ENCODE measurements at places on chromosomes 13 and 19. TPM values are rescaled to one million over a fixed set of nuclear protein-coding genes. Genes with fewer than 3 reads are reported as not detected.

Gene LILRA2
- not detected for total RNA-seq

Gene SIGLEC8
- total RNA-seq: 0.09 TPM

Gene KIR3DL1
- not detected for total RNA-seq

Gene SHISA7
- total RNA-seq: not detected

DNA sequence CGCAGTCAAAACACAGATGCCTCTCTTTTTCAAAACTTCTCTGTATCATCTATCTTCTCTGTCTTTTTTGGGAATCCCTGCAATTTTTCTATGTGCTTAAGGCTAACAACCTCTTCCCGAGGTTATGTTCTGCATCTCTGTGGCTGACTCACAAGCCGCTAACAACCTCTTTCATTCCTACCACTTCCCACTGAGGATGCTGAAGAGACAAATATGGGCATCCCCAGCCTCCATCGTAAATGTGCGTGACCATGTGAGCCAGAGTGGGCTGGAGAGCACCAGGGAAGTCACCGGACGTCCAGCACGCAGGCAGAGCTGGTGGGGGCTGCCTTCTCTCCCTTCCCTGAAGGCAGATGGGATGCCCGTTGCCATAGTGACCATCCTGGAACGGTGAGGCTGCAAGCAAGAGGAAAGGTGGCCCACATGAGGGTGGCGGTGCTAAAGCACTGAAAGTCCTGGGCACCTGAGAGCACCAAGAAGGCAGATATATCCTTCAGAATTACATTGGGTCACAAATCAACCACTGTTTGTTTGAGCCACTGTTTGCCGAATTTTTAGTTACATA lies 122.8 kb downstream of the SHISA2 start:
- H3K27ac ChIP-seq: no peak overlapping the region
- H3K27me3 ChIP-seq: peaks cover 9% of the 10 kb centered on the region
- no peak overlapping the region for H3K4me3 ChIP-seq
- H3K4me1 ChIP-seq: no peaks in the 10 kb centered on the region

DNA sequence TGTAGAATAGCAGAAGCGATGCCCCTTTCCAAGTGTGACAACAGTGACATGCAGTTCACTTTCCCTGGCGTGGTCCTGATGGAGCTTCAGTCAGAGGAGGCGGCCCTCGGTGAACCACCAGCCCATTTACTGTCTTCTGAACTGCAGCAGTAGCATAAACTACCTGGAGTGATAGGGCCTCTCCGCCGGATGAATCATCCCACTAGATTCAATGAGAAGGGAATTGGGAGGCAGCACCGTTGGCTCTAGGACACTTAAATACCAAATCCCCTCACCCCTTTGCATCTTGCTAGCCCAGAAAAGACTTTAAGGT lies 112.8 kb upstream of the GPR12 start:
- no peak overlapping the region for H3K4me3 ChIP-seq
- no peaks in the 10 kb centered on the region for H3K4me1 ChIP-seq
- no peaks in the 10 kb centered on the region for H3K36me3 ChIP-seq
- H3K27me3 ChIP-seq: peaks cover 1% of the 10 kb centered on the region
- no peak for DNase-seq

DNA sequence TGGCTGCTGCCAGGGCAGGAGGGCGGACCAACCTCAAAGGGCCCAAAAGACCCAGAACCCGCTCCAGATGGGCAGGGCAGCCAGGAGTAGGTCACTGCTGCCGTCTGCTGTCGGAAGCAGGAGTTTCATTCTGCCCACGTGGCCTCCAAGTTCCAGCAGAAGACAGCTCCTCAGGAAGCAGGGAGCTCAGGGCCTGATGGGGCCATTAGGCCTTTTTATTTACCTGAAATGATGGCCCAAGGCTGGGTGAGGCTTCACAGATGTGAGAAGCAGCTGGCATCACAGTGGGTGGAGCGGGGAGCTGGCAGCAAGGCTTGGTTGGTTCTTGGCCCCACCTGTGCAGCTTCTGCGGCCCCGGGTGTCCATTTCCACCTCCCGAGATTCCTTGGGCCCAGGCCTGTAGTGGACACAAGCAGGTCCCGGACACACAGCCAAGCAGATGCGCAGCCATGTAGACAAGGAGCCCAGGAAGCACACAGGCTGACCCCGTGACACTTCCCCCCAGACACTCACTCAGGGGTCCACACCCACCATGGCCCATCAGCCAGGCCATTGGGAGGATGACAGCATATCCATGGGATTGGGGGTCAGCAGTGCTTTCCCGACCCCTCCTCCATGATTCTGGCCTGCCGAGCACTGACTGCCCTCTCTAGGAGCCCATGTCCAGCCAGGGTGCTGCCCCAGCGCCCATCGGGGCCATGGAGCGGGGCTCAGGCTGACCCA lies 26.4 kb downstream of the C13orf46 start:
- no peaks in the 10 kb centered on the region for H3K4me1 ChIP-seq
- H3K4me3 ChIP-seq: no peak overlapping the region
- DNase-seq: no peak
- H3K36me3 ChIP-seq: no peaks in the 10 kb centered on the region
- H3K27me3 ChIP-seq: no peaks in the 10 kb centered on the region

DNA sequence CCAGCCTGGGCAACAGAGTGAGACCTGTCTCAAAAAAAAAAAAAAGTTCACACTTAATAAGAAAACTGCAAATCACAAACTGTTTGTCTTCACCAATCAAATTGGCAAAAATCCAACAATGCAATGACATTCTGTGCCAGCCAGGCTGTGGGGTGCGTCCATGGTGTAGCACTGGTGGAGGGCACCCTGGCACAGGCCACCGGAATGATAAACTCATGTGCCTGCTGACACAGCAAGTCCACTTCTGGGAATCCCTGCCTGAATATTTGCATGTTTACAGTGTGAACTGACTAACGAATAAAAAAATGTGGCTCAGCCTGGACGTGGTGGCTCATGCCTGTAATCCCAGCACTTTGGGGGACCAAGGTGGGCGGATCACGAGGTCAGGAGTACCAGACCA lies 1.6 kb upstream of the LRRC25 start:
- H3K4me3 ChIP-seq: no peak overlapping the region
- no peak overlapping the region for H3K27ac ChIP-seq
- no peaks in the 10 kb centered on the region for H3K36me3 ChIP-seq

- peak overlapping the region; percentile 85 for H3K4me3 ChIP-seq
- peaks cover 3% of the 10 kb centered on the region for H3K36me3 ChIP-seq
- DNase-seq: peak; percentile 92
These were observed 45.6 kb upstream of the UBE2L5 start for GRCh38 chr13:30376426-30377311.

DNA sequence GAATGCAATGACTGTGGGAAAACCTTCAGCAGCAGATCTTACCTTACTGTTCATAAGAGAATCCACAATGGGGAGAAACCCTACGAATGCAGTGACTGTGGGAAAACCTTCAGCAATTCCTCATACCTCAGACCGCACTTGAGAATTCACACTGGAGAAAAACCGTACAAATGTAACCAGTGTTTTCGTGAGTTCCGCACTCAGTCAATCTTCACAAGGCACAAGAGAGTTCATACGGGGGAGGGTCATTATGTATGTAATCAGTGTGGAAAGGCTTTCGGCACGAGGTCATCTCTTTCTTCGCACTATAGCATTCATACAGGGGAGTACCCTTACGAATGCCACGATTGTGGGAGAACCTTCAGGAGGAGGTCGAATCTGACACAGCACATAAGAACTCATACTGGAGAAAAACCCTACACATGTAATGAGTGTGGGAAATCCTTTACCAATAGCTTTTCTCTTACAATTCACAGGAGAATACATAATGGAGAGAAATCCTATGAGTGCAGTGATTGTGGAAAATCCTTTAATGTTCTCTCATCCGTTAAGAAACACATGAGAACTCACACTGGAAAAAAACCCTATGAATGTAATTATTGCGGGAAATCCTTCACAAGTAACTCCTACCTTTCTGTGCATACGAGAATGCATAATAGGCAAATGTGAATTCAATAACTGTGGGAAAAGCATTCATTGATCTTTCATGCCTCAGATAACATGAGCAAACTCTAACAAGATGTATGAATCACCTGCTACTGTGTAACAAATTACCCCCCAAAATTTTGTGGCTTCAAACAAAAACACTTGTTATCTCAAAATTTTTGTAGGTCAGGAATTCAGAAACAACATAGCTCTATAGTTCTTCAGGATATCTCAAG lies 13.8 kb downstream of the ZNF557 start:
- H3K36me3 ChIP-seq: peaks cover 81% of the 10 kb centered on the region
- H3K27ac ChIP-seq: no peak overlapping the region
- no peaks in the 10 kb centered on the region for H3K27me3 ChIP-seq
- DNase-seq: no peak
- no peaks in the 10 kb centered on the region for H3K4me1 ChIP-seq

- peak; percentile 86 for DNase-seq
- no peaks in the 10 kb centered on the region for H3K36me3 ChIP-seq
- H3K4me3 ChIP-seq: no peak overlapping the region
- peaks cover 7% of the 10 kb centered on the region for H3K4me1 ChIP-seq
- no peak overlapping the region for H3K27ac ChIP-seq
These were observed 40.2 kb downstream of the SMIM24 start for GRCh38 chr19:3440082-3440481.

- no peak overlapping the region for H3K4me3 ChIP-seq
- peaks cover 28% of the 10 kb centered on the region for H3K4me1 ChIP-seq
- H3K27me3 ChIP-seq: no peaks in the 10 kb centered on the region
- DNase-seq: no peak
- no peak overlapping the region for H3K27ac ChIP-seq
- H3K36me3 ChIP-seq: peaks cover 30% of the 10 kb centered on the region
These were observed 8.9 kb downstream of the COG3 start for GRCh38 chr13:45473627-45474026.

DNA sequence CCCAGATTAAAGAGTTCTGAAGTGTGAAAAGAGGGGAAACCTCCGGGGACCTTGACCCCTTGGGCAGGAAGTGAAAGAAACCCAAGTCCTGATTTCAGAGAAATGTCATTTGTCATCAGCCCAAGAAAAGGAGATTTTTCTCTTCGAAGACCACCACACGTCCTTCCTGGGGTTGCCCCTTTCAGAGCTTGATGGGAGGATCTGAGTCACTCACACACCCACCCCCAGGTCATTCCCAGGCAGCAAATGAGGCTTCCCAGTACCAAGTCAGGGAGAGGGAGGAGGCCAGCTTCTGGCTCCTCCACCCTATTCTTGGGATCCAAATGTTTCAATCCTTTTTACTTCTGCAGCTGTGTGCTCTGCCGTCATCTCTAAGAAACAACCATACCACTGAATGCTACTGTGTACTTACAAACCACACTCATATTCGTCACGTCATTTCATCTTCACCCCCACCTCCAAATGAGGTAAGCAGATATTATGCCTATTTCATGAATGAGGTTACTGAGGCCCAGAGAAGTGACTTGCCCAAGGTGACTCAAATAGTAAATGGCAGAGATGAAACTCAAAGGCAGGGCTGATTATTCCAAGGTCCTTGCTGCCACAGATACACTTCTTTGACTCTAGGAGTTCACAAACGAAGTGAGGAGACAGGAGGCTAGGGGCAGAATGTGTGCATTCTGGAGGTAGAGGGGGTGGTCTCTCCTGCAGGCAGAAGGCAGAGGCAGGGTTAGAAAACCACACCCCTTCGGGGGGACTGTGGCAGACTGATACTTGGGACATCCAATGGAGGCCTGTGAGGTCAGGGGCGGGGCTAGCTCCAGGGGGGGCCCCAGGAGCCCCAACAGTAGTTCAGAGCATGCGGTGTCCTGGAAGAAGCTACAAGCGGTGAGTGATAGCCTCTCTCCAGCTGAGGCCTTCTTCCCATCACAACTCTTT lies 5.0 kb upstream of the KMT2B start:
- DNase-seq: peak; percentile 90
- H3K4me3 ChIP-seq: peak overlapping the region; percentile 92
- no peaks in the 10 kb centered on the region for H3K27me3 ChIP-seq
- H3K4me1 ChIP-seq: peaks cover 48% of the 10 kb centered on the region

- H3K4me1 ChIP-seq: no peaks in the 10 kb centered on the region
- no peaks in the 10 kb centered on the region for H3K27me3 ChIP-seq
- H3K4me3 ChIP-seq: no peak overlapping the region
- DNase-seq: no peak
These were observed 11.6 kb downstream of the TUBA3C start for GRCh38 chr13:19169991-19170390.

DNA sequence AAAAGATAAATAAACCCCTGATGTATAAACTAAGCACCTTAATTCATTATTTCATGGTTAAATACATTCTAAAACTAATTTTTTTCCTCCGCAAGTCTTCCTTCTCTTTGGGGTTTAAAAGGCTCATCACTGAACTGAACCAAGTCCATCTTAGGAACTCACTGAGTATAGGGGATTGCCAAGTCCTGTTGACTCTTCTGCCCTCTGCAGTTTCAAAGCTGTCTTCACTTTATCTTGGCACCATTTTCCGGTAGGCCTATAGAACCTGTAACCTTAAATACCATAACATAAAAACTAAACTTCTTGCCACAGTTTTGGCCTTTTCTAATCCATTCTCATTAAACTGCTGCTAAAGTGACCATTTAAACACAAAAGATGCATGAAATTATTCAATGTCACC lies 66.5 kb upstream of the USPL1 start:
- no peaks in the 10 kb centered on the region for H3K36me3 ChIP-seq
- peak; percentile 72 for DNase-seq
- H3K4me3 ChIP-seq: no peak overlapping the region
- peaks cover 2% of the 10 kb centered on the region for H3K27me3 ChIP-seq
- peaks cover 2% of the 10 kb centered on the region for H3K4me1 ChIP-seq

DNA sequence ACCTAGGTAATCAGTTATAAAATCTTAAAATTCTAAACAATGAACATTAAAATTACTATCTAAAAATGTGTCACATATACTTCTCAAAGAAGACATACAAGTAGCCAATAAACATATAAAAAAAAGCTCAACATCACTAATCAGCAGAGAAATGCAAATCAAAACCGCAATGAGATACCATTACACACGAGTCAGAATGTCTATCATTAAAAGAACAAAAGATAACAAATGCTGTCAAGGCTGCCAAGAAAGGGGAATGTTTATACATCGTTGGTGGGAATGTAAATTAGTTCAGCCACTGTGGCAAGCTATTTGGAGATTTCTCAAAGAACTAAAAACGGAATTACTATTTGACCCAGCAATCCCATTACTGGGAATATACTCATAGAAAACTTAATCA lies 310.3 kb upstream of the EDNRB start:
- no peaks in the 10 kb centered on the region for H3K4me1 ChIP-seq
- DNase-seq: no peak
- H3K4me3 ChIP-seq: no peak overlapping the region
- no peak overlapping the region for H3K27ac ChIP-seq
- no peaks in the 10 kb centered on the region for H3K27me3 ChIP-seq
- H3K36me3 ChIP-seq: no peaks in the 10 kb centered on the region

All from activated CD4-positive, alpha-beta T cell treated with anti-CD3 and anti-CD28 coated beads, Interleukin-2, amount 10 ng/mL, durations not matched to agents 24 days and 14 days (primary cell).